ENCODE measurements at places on chromosomes 16 and 17.

- no peak for DNase-seq
Measured at GRCh38 chr16:85188822-85189672, 76.8 kb upstream of the CIBAR2 start.

DNA sequence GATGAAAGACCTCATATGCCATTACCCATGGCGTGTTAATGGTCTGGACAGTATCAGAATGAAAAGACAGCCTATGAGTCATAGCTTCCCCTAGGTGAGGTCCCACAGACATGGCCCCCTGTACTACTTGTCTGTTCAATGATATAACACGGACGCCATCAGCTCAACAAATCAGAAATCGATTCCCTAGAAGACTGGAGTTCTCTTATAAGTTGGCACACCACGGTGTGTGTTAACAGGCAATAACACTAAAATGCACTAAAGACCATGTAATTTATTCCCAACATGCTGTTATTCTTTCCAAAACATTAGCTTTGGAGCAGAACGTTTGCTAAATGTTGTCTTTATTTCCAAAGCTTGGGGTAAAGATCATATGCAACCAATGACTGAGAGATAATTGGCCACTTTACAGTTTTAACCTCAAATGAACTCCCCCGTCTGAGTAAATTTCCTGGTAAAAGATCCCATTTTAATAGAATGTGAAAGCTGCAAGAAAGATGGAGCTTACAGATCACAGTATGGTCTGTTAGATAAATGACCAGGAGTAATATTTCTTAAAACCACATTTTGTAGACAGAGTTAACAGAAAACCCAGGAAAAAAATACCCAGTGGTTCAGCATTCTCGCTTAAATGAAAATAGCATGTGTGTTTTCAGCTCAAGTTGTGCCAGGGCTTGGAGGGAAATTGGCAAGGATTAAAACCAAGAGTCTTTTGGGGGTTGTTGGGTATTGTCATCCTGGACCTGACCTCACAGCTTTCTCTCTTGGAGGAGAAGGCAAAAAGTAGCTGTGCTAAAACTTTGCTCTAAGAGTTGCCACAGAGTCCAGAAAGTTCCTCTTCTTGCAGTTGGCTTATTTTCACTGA, 65.9 kb downstream of the PCTP start:
- no peak for DNase-seq

- DNase-seq = no peak
Measured at GRCh38 chr17:72691586-72691985, 400.9 kb downstream of the SLC39A11 start.

DNA sequence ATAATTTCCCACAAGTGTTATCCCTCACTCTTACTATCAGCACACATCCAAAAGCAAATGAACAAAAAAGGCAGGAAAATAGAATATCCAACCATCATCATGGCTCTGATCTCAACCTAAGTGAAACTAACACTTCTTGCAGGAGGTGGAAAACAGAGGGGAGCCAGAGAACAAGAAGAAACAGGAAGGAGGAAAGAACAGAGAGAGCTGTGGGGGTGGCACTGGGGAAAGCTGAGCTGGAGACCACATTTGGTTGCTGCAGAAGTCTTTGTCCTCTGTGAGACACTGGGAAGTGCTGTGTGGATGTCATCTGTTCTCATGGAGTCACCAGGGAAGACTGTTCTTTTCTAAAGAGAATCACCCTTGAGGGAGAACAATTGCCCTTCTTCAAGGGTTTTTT, 34.7 kb downstream of the GRB7 start:
- DNase-seq = no peak

GRCh38 chr17:55632236-55632635, 90.4 kb downstream of the TMEM100 start:
- no peak for DNase-seq

DNA sequence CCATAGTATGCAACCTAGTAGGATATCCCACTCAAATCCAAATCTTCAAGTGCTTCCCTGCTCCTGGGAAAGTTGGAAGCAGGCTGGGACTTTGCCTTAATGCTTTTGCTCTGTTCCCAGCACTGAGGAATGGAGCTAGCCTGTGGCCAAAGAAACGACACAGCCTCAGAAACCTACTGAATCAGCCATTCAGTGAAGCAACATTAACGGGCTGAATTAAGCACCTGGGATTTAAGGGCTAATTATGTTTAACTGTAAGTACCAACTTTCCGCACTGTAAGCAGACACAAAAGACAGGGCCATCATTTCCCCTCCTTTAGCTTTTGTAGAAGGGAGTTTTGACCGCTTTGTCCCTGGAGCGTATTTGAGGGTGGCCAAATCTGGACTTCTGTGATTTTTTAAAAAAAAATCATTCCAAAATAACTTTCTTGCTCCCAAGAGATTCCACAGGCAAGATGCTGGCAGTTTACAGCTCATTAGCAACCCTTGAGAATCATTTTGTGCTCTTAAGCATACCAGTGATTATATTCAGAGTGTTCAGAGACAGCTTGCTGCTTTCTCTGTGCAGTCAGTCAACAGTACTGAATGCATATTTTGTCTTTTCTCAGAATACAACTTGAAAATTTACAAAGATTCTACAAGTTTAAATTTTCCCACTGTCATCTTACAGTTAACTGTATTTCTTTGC, 17.6 kb upstream of the NOL11 start:
- no peak for DNase-seq

GRCh38 chr16:53892155-53892554, 188.2 kb downstream of the FTO start:
- DNase-seq = no peak

- DNase-seq = no peak
Measured at GRCh38 chr17:39122991-39123390, 28.4 kb downstream of the PLXDC1 start.

DNA sequence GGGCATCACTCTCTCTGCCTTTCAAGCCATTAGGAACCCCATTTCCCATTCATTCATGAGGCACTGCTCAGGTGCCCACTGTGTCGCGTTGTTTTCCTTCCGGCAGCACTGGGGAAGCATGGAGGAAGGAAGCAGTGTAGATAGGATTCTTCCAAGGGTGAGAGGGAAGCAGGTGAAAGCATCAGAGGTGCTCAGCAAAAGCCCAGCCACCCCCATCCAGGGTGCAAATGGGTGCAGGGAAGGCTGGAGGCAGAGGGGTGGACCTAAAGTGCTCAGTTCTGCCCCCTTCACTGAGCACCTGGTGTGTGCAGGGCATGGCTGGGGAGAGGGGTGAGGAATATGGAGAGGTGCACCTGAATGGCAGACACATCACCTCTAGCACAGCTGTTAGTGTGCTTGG, 3.4 kb upstream of the NXPH3 start:
- DNase-seq = no peak

GRCh38 chr16:17591655-17592405, 121.1 kb upstream of the XYLT1 start:
- DNase-seq = no peak

DNA sequence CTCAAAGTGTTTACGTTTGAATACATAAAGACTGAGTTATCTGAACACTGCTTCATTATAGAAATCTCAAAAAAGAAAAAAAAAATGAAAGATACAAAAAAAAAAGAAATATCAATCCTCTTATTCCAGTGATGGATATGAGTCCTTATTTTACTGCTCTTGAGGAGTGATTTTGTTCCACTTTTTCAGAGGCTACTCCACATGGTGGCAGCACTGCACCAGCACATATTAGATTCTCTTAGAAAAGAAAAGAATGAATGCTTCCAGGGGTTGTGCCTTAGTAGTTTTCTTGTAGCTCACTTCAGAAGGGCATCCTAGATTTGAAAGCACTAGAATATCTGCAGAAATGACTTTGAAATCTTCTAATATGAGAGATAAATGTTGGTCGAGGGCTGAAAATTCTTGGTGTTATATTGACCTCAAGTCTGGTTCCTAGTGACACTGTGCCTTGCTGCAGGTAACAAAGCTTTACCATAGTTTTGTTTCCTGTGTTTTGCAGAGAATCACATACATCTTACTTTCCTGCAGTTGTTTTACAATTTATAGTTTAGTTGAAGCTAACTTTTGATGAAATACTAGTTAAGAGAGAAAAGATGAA, 25.9 kb downstream of the AP2B1 start:
- DNase-seq = no peak

- DNase-seq = no peak
Measured at GRCh38 chr17:66684261-66684660, 150.7 kb upstream of the CACNG5 start.

DNA sequence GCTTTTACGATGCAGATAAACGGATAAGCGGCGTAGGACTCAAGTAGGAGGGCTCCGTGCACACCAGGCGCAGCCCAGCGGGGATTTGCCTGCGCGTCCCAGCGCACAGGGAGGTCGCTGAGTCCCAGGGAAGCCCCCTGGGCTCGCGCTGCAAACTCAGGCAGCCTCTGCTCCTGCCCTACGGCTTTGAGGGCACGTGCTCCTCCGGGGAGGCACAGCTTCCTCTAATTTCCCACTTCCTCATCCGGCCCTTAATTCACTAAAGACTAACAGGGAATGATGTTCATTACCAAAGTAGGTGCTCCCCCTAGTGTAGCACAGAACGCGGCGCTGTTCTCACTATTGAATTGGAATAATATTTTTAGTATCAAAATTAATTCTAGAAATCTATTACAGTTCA, 825.4 kb downstream of the KCNJ18 start:
- no peak for DNase-seq

- no peak for DNase-seq
Measured at GRCh38 chr16:68190081-68190480, 45.8 kb downstream of the ESRP2 start.

DNA sequence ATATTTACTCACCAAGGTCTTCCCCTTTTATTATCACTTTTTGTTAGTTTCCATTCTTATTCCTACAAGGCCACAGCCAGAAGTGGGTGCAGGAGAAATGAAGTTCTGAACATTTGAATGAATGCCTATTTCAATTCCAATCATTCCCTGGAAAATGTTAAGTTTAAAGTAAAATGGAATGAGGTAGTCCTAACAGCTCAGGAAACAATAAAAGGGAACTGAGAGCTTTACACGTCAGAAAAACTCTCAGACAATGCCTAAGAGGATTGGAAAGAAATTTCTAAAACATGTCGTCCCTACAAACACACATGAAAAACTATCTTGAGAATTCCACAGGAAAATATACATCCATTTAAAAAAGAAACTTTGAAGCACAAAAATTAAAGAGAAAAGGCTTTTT, 238.8 kb downstream of the STX8 start:
- DNase-seq = no peak

- no peak for DNase-seq
Measured at GRCh38 chr17:18380471-18381157, 3.0 kb downstream of the EVPLL start.

DNA sequence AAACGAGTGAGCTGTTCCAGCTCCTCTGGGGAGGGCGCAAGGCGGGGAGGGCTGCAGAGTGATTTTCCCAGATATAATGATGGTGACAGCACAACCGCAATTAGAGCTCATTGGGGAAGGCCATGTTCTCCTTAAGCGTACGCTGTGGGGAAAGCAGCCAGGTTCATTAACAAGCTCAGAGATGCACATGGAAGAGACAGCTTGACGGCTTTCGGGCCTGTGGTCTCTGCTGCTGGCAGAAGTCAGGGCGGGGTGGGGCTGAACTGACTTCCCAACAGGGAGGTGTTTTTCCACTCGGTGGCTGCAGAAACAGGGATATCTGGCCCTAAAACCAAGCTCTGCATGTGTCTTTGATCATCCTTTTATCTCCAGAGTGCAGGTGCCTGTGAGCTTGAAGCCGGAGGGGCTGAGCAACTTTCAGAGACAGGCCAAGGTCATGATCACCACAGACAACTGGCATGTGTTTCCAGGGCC, 24.0 kb upstream of the CACNG1 start:
- no peak for DNase-seq

All from T-helper 17 cell (primary cell).